ENCODE measurements at places on chromosomes 2 and 18.

DNA sequence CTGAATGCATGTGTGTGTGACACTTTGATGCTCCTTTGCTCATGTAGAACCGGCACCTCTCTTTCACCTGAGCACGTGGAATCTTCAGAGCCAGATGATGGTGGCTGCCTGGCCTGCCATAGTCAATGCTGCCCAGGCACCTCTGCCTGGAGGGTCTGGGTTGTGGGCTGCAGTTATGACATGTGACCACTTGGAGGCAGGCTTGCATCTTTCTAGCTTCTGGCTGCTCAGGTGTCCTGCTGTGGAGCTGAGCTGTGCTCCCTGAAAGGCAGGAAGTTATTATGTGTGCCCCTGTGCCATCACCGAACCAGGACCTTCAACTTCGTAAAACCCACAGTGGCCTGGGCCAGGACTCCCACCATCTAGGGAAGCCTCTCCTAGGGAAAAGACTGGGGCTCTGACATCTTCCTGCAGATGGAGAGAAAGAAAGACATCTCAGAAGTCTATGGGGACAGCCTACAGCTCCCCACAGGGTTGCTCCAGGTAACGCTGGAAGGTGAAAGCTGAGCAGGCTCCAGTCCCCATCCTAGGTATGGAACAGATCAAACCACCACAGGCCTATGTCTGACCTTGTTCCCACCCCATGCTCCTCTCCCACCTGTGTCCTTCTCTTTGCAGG is 30.2 kb downstream of the PSD4 start:
- H3K4me1 ChIP-seq = no peaks in the 10 kb centered on the region
- no peaks in the 10 kb centered on the region for H3K36me3 ChIP-seq

GRCh38 chr2:176533505-176534193 is 264.4 kb downstream of the MTX2 start:
- H3K4me1 ChIP-seq = no peaks in the 10 kb centered on the region
- no peak for DNase-seq
- H3K27me3 ChIP-seq = no peaks in the 10 kb centered on the region
- H3K27ac ChIP-seq = no peak overlapping the region
- no peaks in the 10 kb centered on the region for H3K36me3 ChIP-seq
- no peak overlapping the region for H3K4me3 ChIP-seq

GRCh38 chr2:64487256-64488049 is 33.5 kb downstream of the LGALSL start:
- no peak overlapping the region for H3K27ac ChIP-seq
- H3K36me3 ChIP-seq = no peaks in the 10 kb centered on the region
- peaks cover 34% of the 10 kb centered on the region for H3K27me3 ChIP-seq
- no peak overlapping the region for H3K4me3 ChIP-seq
- DNase-seq = no peak

DNA sequence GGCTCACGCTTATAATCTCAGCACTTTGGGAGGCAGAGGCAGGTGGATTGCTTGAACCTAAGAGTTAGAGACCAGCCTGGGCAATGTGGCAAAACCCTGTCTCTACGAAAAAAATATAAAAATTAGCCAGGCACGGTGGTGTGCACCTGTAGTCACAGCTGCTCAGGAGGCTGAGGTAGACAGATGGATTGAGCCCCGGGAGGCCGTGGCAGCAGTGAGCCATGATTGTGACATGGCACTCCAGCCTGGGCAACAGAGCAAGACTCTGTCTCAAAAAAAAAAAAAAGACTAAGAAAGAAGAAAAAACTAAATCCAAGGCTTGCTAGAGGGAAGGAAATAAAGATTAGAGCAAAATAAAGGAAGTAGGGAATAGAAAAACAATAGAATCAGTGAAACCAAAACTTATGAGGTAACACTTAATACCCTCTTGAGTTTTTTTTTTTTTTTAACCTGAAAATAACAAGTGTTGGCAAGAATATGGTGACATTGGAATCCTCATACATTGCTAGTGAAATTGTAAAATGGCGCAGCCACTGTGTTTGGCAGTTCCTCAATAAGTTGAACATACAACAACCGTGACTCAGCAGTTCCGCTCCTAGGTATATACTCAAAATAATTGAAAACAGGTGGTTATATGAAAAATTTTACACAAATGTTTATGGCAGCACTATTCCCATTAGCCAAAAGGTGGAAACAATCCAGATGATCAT is 85.2 kb downstream of the EML4 start:
- DNase-seq = no peak
- H3K27me3 ChIP-seq = no peaks in the 10 kb centered on the region
- H3K4me1 ChIP-seq = no peaks in the 10 kb centered on the region
- no peak overlapping the region for H3K4me3 ChIP-seq
- H3K36me3 ChIP-seq = peaks cover 7% of the 10 kb centered on the region
- H3K27ac ChIP-seq = no peak overlapping the region

DNA sequence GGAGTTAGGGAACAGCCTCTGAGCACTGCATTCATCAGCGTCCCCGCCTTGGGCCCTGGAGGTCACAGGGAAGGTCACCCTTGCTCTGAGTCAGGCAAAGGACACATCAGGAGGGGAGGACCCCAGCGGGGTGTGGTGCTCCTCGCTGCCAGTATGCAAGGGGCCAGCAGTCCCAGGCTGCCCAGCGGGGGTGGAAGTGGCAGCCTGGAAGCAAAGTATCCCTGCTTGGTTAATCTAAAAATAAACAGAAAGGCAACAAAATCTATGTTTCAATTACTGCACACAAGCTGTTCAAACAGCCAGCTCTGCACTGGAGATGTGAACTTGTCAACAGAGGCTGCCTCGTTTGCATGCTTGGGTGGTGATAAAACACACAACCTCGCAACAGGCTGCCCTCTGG is 164.1 kb downstream of the KLHL29 start:
- H3K27me3 ChIP-seq = no peaks in the 10 kb centered on the region
- DNase-seq = no peak
- H3K4me3 ChIP-seq = no peak overlapping the region

GRCh38 chr2:175662335-175662734 is 339.7 kb downstream of the LNPK start:
- H3K27ac ChIP-seq = no peak overlapping the region
- no peak overlapping the region for H3K4me3 ChIP-seq
- no peaks in the 10 kb centered on the region for H3K36me3 ChIP-seq
- DNase-seq = no peak
- H3K4me1 ChIP-seq = no peaks in the 10 kb centered on the region

GRCh38 chr2:197908156-197908555 is 103.8 kb downstream of the PLCL1 start:
- no peak overlapping the region for H3K27ac ChIP-seq
- H3K4me3 ChIP-seq = no peak overlapping the region
- peaks cover 7% of the 10 kb centered on the region for H3K27me3 ChIP-seq
- H3K4me1 ChIP-seq = no peaks in the 10 kb centered on the region
- H3K36me3 ChIP-seq = no peaks in the 10 kb centered on the region
- no peak for DNase-seq

DNA sequence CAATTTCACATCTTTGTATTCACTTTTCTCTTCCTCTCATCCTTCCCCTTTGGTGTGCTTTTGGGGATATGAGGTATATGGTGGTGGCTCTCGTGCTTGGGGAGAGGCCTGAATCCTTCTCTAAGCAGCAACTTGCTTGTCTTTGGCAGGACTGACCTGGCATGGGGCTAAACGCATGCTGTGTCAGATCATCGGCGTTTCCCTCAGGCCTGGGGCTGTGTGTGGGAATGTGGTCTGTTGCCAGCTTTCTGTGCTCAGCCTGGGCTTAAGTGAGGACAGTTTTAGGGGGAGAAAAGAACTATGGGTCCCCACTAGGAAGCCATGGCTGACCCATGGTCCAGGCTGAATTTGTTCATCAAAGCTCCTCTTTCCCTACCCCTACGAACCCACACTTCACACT is 60.7 kb downstream of the TET3 start:
- no peak overlapping the region for H3K4me3 ChIP-seq
- no peak overlapping the region for H3K27ac ChIP-seq
- no peak for DNase-seq
- no peaks in the 10 kb centered on the region for H3K4me1 ChIP-seq

- no peak for DNase-seq
- H3K27ac ChIP-seq = no peak overlapping the region
Measured at GRCh38 chr2:137924019-137924418, 40.3 kb upstream of the HNMT start.

GRCh38 chr18:44227501-44227900 is 453.2 kb upstream of the SETBP1 start:
- no peak overlapping the region for H3K27ac ChIP-seq
- H3K27me3 ChIP-seq = no peaks in the 10 kb centered on the region
- no peaks in the 10 kb centered on the region for H3K36me3 ChIP-seq
- H3K4me1 ChIP-seq = no peaks in the 10 kb centered on the region
- DNase-seq = no peak

- no peak overlapping the region for H3K27ac ChIP-seq
- H3K4me3 ChIP-seq = no peak overlapping the region
- H3K4me1 ChIP-seq = no peaks in the 10 kb centered on the region
- no peaks in the 10 kb centered on the region for H3K36me3 ChIP-seq
- DNase-seq = no peak
- H3K27me3 ChIP-seq = no peaks in the 10 kb centered on the region
Measured at GRCh38 chr18:38690626-38691025, 1125.0 kb upstream of the CELF4 start.

- no peak overlapping the region for H3K4me3 ChIP-seq
- DNase-seq = no peak
- H3K36me3 ChIP-seq = no peaks in the 10 kb centered on the region
- H3K27me3 ChIP-seq = no peaks in the 10 kb centered on the region
- H3K4me1 ChIP-seq = no peaks in the 10 kb centered on the region
Measured at GRCh38 chr2:107461301-107461700, 365.4 kb upstream of the RGPD4 start.

GRCh38 chr18:27728659-27729058 is 448.3 kb downstream of the CDH2 start:
- H3K4me1 ChIP-seq = no peaks in the 10 kb centered on the region
- H3K4me3 ChIP-seq = no peak overlapping the region
- no peaks in the 10 kb centered on the region for H3K27me3 ChIP-seq
- H3K27ac ChIP-seq = no peak overlapping the region
- DNase-seq = no peak

GRCh38 chr2:160210599-160211138 is 10.6 kb upstream of the ITGB6 start:
- no peak for DNase-seq
- no peak overlapping the region for H3K4me3 ChIP-seq
- H3K27ac ChIP-seq = peak overlapping the region; percentile 98
- H3K4me1 ChIP-seq = peaks cover 73% of the 10 kb centered on the region

- no peaks in the 10 kb centered on the region for H3K4me1 ChIP-seq
- no peak overlapping the region for H3K27ac ChIP-seq
- no peaks in the 10 kb centered on the region for H3K27me3 ChIP-seq
- no peak for DNase-seq
- no peak overlapping the region for H3K4me3 ChIP-seq
Measured at GRCh38 chr2:180676520-180677025, 303.8 kb upstream of the UBE2E3 start.

GRCh38 chr18:25310045-25310444 is 41.9 kb downstream of the ZNF521 start:
- no peaks in the 10 kb centered on the region for H3K4me1 ChIP-seq
- no peaks in the 10 kb centered on the region for H3K27me3 ChIP-seq
- no peaks in the 10 kb centered on the region for H3K36me3 ChIP-seq
- H3K4me3 ChIP-seq = no peak overlapping the region
- DNase-seq = no peak
- H3K27ac ChIP-seq = no peak overlapping the region

- DNase-seq = no peak
- H3K27me3 ChIP-seq = no peaks in the 10 kb centered on the region
- no peak overlapping the region for H3K4me3 ChIP-seq
- H3K27ac ChIP-seq = no peak overlapping the region
- H3K36me3 ChIP-seq = no peaks in the 10 kb centered on the region
Measured at GRCh38 chr2:240953426-240954410, 44.7 kb upstream of the SNED1 start.

DNA sequence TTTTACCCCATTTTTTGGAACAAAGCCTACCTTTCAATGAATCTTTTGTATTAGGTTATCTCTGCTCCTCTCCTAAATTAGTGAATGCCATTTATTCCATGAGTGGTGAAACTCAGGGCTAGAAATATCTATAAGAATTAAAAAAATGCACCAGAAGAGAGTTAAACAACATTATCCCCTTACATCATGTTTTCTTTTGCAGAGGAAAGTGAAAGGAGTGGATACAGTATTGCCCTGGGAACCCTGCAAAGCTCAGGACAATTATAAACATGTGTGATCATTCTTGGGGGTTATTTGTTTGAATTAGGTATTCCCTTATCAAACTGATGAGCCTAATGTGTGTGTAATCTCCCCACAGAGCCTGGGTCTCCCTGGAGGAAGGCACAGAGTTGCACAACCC is 559.2 kb downstream of the RNF144A start:
- no peaks in the 10 kb centered on the region for H3K4me1 ChIP-seq
- H3K4me3 ChIP-seq = no peak overlapping the region
- DNase-seq = no peak
- H3K27ac ChIP-seq = no peak overlapping the region
- no peaks in the 10 kb centered on the region for H3K27me3 ChIP-seq
- H3K36me3 ChIP-seq = no peaks in the 10 kb centered on the region

GRCh38 chr2:139162456-139162855 is 382.3 kb upstream of the NXPH2 start:
- DNase-seq = no peak

GRCh38 chr2:201523506-201523905 is 72.0 kb downstream of the STRADB start:
- H3K4me1 ChIP-seq = no peaks in the 10 kb centered on the region
- H3K36me3 ChIP-seq = no peaks in the 10 kb centered on the region
- H3K27me3 ChIP-seq = peaks cover 4% of the 10 kb centered on the region
- no peak overlapping the region for H3K27ac ChIP-seq
- DNase-seq = no peak

DNA sequence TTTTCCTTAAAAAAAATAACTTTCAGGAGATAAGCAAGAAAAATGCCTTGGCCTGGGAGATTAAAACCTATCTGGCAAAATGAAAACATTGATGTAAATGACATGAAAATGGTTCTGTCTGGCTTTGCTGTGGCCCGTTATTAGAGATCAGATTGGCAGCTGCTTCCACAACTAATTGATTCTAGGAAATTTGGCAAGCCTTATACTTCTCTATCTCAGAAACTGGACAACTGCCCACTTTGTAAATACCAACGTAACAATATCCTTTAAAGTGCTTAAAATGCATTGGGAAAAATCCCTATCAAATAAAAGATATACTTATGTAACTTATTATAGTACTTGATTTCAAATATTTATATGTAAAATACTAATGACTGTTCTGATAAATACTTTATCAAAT is 14.2 kb upstream of the SKA1 start:
- no peaks in the 10 kb centered on the region for H3K36me3 ChIP-seq
- no peaks in the 10 kb centered on the region for H3K27me3 ChIP-seq
- H3K4me3 ChIP-seq = no peak overlapping the region
- no peaks in the 10 kb centered on the region for H3K4me1 ChIP-seq
- no peak overlapping the region for H3K27ac ChIP-seq
- DNase-seq = no peak

- no peak for DNase-seq
- no peak overlapping the region for H3K4me3 ChIP-seq
- no peak overlapping the region for H3K27ac ChIP-seq
- no peaks in the 10 kb centered on the region for H3K4me1 ChIP-seq
- no peaks in the 10 kb centered on the region for H3K36me3 ChIP-seq
Measured at GRCh38 chr2:74186038-74186437, 7.4 kb upstream of the MOB1A start.

GRCh38 chr2:209425471-209426071 is 1.7 kb downstream of the MAP2 start:
- no peaks in the 10 kb centered on the region for H3K36me3 ChIP-seq
- H3K27me3 ChIP-seq = no peaks in the 10 kb centered on the region
- peaks cover 10% of the 10 kb centered on the region for H3K4me1 ChIP-seq
